ENCODE measurements at places on chromosomes 2 and 18. TPM values are rescaled to one million over a fixed set of nuclear protein-coding genes. Genes with fewer than 3 reads are reported as not detected.

The UCN gene
- total RNA-seq, result 1.1 TPM

The PSMA8 gene
- total RNA-seq, result not detected

DNA sequence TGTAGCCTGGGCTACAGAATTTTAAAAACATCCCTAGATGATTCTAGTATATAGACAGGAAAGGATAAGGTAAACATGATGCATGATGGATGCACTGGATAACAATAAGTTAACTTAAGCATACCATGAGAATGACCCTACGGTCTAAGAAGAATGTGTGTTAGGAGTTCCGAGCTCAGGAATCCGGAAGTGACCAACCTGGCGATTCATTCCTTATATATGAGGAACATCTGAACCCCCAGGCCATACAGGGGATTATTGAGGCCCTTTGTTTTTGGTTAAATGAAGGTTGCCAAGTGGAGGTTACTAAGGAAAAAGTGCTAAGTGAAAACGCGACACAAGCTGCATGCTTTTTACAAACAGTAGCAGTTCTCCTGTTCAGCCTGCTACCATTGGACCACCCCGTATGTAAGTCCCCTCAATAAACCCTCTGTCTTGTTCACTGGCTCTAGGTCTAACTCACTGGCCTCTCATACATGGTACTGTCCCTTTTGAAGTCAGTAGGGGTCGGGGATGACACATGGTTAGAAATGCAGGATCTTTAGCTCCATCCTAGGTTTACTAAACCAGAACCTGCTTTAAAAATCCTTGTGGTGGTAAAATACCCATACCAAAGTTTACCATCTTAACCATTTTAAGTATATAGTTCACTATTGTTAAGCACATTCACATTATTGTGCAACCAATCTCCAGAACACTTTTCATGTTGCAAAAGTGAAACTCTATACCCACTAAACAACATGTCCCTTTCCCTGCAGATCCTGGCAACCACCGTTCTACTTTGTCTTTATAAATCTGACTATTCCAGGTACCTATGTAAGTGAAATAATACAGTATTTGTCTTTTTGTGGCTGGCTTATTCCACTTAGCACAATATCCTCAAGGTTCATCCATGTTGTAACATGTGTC lies 111.0 kb upstream of the MAP4K3 start:
- H3K27me3 ChIP-seq, result no peaks in the 10 kb centered on the region
- DNase-seq, result no peak
- H3K4me3 ChIP-seq, result no peak overlapping the region
- H3K36me3 ChIP-seq, result no peaks in the 10 kb centered on the region
- H3K4me1 ChIP-seq, result no peaks in the 10 kb centered on the region
- no peak overlapping the region for H3K27ac ChIP-seq

- DNase-seq, result no peak
- no peaks in the 10 kb centered on the region for H3K36me3 ChIP-seq
Measured at GRCh38 chr2:16117021-16117700, 176.8 kb downstream of the MYCN start.

- no peaks in the 10 kb centered on the region for H3K4me1 ChIP-seq
- H3K27me3 ChIP-seq, result no peaks in the 10 kb centered on the region
- DNase-seq, result no peak
- no peak overlapping the region for H3K27ac ChIP-seq
- H3K4me3 ChIP-seq, result no peak overlapping the region
Measured at GRCh38 chr2:14587119-14587518, 45.4 kb upstream of the LRATD1 start.

DNA sequence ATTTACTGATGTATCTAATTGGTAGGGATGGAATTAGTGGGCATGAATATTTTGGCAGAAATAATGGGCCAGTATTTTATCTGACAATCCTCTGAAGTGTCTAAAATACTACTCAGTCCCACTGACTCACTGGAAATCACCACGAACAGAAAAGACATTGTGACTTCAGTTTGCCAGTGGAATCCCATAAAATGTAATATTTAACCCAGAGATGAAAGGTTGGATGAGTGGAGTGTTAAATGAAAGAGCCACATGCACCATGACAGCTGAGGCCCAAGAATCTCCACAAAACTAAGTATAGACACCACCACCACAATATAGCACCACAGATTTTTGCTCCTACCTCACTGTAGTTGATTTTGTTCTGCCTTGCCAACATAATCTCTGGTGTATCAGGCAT lies 103.9 kb downstream of the NEB start:
- H3K4me3 ChIP-seq, result no peak overlapping the region
- H3K36me3 ChIP-seq, result no peaks in the 10 kb centered on the region

GRCh38 chr2:237296756-237297155 lies 117.2 kb downstream of the COL6A3 start:
- DNase-seq, result no peak
- H3K27me3 ChIP-seq, result no peaks in the 10 kb centered on the region
- H3K4me3 ChIP-seq, result no peak overlapping the region
- no peaks in the 10 kb centered on the region for H3K36me3 ChIP-seq
- H3K4me1 ChIP-seq, result peaks cover 14% of the 10 kb centered on the region

Data from heart left ventricle (tissue), 16 donors.